ENCODE measurements at places on chromosomes 6 and 20.

GRCh38 chr20:18790787-18791186, 22.8 kb upstream of the SCP2D1 start:
- DNase-seq: no peak

- no peak for DNase-seq
These were observed 358.4 kb downstream of the BTBD3 start for GRCh38 chr20:12276011-12276673.

DNA sequence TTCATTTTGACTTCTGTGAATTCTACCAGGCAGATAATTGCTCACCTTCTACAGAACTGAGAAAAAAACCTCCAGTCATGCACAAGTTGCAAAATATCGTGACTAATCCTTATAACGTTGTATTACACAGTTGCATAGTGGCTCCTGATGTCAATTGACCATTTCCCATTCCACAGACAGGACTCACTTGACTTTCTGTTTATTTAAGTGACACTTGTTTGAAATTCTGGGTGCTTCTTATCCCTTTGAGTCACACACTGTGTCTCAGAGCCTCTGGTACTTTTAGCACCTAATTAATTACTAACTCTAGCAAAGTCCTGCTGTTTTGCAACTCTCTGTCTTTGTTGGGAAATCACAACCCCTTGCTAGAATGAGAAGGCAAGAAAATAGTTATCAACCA, 16.2 kb upstream of the RSPO3 start:
- DNase-seq: no peak

DNA sequence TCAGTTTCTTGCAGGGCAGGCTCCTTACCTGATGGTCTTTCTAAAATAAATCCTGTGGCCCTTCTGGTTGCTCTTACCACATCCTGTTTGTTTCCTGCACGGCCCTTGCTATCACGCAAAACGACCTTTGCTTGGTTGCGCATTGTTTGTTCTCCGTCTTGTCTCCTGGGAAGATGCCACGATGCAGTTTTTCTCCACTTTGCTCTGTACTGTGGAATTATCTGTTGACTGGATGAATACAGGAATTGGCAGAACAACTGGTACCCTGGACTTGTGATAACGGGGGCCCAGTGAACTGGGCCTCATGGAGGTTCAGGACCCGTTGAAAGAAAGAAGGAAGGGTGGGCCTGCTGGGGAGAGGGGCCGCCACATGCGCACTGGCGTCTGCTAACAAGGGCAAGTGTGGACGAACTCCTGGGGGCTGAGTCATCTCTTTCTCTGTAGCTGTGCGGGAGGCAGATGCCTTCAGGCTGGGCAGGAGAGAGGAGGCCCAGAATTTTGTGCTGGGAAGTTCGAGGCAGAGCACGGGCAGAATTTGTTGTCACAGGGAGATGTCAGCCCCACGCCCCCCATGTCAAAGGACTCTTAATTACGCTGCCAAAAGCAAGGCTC, 139.9 kb downstream of the BMP7 start:
- DNase-seq: no peak

GRCh38 chr20:542777-543368, 717 bp downstream of the CSNK2A1 start:
- no peak for DNase-seq

- DNase-seq: no peak
These were observed 70.3 kb downstream of the HIVEP2 start for GRCh38 chr6:142874676-142875075.

DNA sequence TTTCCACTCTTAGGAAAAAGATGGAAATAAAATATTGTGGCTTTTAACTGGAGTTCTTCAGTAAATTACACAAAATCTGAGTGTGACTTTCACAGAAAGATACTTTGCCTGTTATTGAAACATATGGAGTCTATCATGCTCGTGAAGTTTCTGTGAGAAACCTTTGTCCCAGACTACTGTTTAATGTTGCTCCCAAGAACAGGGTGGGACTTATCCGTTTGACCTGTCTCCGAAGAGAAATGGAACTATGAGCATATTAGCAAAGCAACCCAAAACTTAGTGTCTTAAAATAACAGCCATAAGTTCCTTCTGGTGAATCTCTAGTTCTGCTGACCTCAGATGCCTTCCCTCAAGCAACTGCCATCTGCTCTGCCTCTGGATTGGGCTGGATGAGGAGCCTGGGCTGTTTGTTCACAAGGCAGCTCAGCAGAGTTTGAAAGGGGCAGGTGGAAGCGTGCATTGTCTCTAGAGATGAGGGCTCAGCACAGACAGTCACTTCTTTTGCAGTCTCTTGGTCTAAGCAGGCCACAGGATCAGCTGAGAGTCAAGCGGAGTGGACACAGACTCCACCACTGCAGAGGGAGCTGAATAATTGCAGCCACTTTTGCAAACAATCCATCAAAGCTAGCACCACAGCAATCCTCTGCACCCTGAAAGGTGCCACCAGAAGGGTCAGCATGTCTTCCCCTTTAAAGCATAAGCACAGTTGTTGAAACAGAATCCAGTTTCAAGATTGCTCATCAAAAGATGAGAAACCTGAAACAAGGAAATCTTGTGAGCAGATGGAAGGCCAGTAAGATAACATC, 52.8 kb downstream of the MYB start:
- peak; percentile 84 for DNase-seq

- no peak for DNase-seq
These were observed 1.8 kb downstream of the CDH4 start for GRCh38 chr20:61253640-61254511.

DNA sequence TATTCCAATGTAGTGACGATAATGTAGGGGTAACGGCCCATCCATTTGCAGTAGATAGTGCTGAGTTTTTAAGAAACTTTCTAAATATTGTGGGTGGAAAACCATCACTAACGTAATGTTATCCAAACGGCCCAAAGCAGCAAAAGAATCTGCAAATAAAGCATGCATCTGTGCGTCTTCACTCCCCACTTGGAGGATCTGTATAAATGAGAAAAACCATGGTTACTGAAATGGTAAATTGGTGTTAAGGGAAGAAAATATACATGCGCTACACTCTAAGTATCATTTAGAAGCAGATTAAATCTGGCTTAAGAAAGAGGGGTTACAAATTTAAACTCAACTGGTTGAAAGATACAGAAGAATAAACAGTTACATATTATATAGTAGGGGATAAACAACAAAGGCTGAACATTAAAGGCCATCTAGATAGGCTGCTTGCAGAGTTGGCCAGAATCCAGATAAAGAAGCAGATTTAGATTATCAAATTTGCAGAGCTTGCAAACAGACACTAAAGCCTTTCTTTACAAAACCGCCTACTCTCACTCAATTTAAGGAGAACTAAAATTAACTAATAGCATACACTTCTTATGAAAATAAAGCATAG, 93.3 kb downstream of the SESN1 start:
- DNase-seq: no peak

DNA sequence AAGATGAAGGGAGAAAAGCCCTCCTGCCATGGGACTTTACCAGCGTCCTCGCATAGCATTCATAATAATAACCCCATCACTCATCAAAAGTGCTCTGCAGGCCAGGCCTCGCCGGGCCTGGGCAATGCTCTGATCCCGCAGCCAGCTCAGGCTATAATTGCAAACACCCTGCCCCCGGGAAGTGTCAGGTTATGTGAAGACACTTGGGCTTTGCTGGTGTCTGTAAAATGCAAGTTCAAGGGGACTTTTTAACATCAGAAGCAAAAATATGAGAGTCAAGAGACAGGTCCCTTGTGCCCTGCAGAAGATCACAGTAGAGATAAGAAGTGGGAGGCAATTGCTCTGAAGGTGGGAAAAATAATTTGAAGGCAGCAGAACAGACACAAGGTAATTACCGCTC, 381.0 kb downstream of the MAFB start:
- no peak for DNase-seq

- DNase-seq: no peak
These were observed 45.6 kb upstream of the MAN1A1 start for GRCh38 chr6:119395192-119395591.

DNA sequence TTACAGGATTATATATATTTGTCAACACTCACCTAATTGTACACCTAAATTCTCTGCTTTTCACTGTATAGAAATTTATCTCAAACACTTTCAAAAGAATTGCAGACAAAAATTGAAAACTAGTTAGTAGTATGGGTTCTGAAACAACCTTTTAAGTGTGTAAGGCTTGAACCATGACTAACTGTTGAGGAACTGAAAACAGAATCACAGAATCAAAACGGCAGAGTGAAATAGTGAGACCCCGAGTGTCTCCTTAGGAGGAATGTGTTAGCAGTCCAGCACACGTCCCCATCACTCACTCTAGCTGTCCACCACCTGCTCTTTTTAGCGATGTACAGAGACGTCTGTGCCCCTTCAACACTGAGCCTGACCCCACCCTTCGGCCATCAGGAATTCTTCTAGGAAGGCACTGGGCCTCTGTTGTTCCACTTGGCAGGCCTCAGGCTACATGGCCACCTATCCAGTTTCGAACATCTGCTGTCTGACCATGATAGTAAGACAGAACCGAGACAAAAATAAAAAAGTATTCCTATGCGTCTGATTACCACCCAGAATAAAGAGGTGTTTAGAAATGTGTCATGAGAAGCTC, 227.4 kb downstream of the C6orf118 start:
- no peak for DNase-seq

DNA sequence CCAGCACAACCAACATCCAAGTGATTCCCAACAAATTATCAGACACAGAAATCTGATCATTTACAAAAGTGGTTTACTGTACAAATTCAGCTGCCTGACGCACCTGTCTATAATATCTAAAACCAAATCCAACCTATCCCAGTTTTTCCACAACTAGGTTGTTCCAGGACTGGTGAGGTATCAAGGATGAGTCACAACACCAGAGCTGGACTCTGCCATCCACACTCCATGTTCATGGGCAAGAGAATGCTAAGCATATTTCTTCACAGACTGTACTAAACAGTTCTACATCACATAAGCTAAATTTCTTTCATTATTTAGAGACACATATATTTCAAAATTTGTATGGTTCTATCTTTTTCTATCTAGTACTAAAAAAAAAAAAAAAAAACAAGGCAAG, 141.6 kb downstream of the BTBD9 start:
- DNase-seq: no peak

- DNase-seq: peak; percentile 25
These were observed 11.0 kb downstream of the MMP24 start for GRCh38 chr20:35237486-35237885.

DNA sequence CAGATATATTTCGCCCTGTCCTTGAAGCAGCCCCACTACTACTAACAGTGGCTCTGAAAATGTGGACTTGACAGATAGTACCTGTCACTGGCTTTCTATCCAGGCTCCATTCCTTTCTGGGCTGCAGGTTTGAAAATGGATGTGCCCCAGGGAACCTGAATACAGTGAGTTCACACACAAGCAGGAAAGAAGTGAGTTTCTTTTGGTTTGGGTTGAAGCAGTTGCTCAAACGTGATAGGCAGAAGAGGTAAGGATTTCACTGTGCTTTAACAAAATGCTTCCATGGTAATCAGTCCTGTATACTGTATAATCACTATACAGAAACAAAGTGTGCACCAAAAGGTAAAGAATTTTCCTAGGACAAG, 382.9 kb downstream of the PRKN start:
- no peak for DNase-seq

DNA sequence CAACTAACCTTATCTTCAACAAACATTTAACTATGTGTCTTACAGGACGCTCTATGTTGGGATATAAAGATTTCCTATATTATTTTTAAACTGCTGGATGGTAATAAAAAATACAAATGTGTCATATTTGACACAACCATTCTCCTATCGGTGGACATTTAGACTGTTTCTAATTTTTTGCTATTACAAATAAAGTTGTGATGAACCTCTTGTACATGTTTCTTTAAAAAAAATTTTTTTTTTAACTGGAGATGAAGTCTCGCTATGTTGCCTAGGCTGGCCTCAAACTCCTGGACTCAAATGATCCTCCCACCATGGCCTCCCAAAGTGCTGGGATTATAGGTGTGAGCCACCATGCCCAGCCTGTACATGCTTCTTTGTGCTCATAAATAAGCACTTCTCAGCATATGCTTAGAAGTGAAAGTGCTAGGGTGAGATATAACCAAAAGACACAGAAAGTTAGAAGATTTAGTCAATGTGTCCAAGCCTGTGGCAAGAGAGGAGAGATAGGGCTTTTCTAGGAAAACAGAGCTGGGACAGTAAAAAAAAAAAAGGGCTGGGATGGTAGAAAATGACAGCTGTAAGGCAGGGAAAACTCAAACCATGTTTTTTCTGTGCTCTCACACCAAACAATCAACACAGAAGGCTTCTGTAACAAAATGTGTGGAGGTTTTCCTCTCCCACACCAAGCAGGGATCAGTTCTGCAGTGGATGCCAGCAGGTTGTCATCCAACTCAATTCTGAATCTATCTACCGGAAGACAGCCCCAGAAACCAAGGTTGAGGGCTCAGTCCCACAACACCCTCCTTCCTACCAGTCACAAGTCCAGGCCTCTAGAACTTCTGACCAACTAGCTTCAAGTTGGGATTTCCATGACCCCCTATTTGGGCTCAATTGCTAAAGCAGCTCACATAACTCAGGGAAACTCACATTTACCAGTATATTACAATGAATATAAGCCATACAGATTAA, 70.0 kb upstream of the SMIM29 start:
- no peak for DNase-seq

DNA sequence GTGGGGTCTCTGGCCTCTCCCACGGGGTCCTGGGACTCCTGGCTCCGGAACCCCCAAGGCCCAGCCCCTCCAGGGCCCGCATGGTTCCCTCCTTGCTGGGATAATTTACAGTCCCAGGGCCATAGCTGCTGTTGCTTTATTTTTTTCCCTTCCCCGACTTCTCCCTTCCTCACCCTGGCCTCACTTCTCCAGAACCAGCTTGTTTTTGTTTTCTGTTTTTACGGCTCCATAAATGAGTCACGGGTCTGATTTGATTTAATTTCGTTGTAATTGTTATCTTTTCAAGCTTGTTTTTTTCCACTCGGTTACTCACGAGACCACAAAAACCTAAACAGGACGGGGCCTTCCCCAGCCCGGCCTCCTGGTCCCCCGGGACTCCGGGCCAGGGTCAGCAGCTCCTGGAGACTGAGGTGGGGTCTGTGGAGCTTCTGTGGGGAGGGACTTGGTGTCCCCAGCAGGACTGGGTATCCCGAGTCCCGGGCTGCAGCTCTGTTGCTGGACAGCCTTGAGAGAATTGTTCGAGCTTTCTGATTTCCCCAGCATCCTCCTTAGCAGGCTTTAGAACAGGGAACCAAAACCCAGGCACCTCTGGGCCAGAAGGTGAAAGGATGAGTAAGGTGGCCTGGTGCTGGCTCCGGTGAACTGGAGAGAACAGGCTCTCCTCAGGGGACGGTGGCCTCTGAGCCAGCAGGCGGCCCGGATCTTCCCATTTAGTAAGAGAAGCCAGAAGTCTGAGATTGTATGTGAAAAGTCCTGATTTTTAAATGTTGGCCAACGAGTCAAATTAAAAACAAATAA, 94.9 kb downstream of the CEBPB start:
- DNase-seq: no peak

GRCh38 chr6:36469946-36470345, 27.1 kb downstream of the KCTD20 start:
- DNase-seq: no peak

- no peak for DNase-seq
These were observed 10.4 kb downstream of the RPL7L1 start for GRCh38 chr6:42889815-42890214.

GRCh38 chr6:125798734-125799508, 8.2 kb downstream of the NCOA7 start:
- no peak for DNase-seq

Data from NCI-H524 (cell line).